ENCODE measurements at places on chromosomes 6 and 20. TPM values are rescaled to one million over a fixed set of nuclear protein-coding genes. Genes with fewer than 3 reads are reported as not detected.

The CENPW gene
- 54.5 TPM for total RNA-seq

The CCN5 gene
- total RNA-seq = 0.20 TPM

The MTG2 gene
- 58.1 TPM for total RNA-seq

The CPXM1 gene
- not detected for total RNA-seq

Measured in PC-9 (cell line).